HFFc6 (cell line): ENCODE measurements at places on chromosomes 6 and 20. TPM values are rescaled to one million over a fixed set of nuclear protein-coding genes. Genes with fewer than 3 reads are reported as not detected.

- no peaks in the 10 kb centered on the region for H3K4me1 ChIP-seq
- DNase-seq, result no peak
- no peaks in the 10 kb centered on the region for H3K27me3 ChIP-seq
- H3K27ac ChIP-seq, result no peak overlapping the region
Observed at GRCh38 chr20:36248836-36249235, 12.6 kb downstream of the AAR2 start.

The MCHR2 gene
- total RNA-seq, result not detected in 3 replicates

The TUBB2B gene
- total RNA-seq, result 0.29 to 1.2 TPM (median 1.0 TPM) in 3 replicates

GRCh38 chr6:121443971-121444541, 8.6 kb downstream of the GJA1 start:
- peaks cover 71% of the 10 kb centered on the region for H3K4me1 ChIP-seq
- peak overlapping the region; percentile 53 for H3K4me3 ChIP-seq
- H3K27me3 ChIP-seq, result no peaks in the 10 kb centered on the region

GRCh38 chr20:44056010-44056698, 130.8 kb downstream of the JPH2 start:
- H3K4me1 ChIP-seq, result peaks cover 8% of the 10 kb centered on the region
- no peak for DNase-seq
- H3K27me3 ChIP-seq, result peaks cover 1% of the 10 kb centered on the region
- no peak overlapping the region for H3K4me3 ChIP-seq
- H3K36me3 ChIP-seq, result peaks cover 74% of the 10 kb centered on the region

DNA sequence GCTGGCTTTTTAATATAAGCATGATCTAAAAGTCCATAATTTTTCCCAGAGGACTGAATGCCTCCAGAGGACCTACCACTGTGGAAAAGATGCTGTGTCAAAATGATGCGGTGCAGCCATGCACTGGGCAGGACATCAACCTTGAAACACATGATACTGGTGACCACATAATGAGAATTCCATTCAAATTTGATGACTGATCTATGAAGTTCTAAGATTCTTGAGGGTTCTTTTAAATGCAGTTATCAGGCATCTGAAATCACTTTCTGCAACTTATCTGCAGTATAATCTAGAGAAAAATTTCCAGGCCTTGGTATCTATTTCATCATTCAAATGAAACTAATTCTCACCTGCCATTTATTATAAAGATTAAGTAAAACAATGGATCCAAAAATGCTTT, 15.0 kb upstream of the MARCKS start:
- H3K27me3 ChIP-seq, result peaks cover 2% of the 10 kb centered on the region; the same call in 1 of the 2 replicates
- H3K27ac ChIP-seq, result no peak overlapping the region
- no peaks in the 10 kb centered on the region for H3K36me3 ChIP-seq
- peak; percentile 37 for DNase-seq
- H3K4me1 ChIP-seq, result peaks cover 20% of the 10 kb centered on the region

DNA sequence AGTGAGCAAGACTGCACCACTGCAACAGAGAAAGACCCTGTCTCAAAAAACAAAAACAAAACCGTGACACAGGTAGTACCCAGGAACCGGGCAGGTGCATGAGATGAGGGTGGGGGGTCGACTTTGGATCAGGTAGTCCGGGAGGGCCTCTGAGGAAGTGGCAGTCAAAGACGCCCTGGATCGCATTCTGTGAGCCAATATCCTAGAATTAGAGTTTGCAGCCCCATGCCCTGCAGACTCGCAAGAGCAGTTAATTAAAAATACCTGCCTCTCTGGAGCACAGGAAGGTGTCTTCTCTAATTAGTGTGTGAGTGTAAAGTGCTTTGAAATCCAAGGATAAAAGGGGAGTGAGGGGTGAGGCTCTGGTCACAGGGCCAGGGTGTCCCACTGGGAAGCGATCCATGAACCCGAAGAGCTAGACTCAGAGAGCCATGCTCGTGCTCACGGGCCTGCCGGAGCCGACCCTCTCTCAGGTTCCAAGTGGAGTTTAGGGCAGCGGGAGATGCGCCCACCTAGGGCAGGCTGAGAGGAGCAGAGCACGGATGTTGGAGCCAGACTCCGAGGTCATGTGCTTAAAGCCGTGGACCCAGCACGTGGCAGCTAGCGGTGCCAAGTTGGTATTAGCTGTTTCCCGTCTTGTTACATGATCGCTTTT, 74.7 kb upstream of the PTPN1 start:
- H3K27ac ChIP-seq, result no peak overlapping the region
- no peak overlapping the region for H3K4me3 ChIP-seq
- no peak for DNase-seq
- H3K36me3 ChIP-seq, result no peaks in the 10 kb centered on the region
- peaks cover 53% of the 10 kb centered on the region for H3K4me1 ChIP-seq

The IL22RA2 gene
- total RNA-seq, result not detected in 3 replicates

- H3K36me3 ChIP-seq, result peaks cover 43% of the 10 kb centered on the region
- peak; percentile 12 for DNase-seq
- no peak overlapping the region for H3K4me3 ChIP-seq
- peaks cover 22% of the 10 kb centered on the region for H3K4me1 ChIP-seq
- H3K27ac ChIP-seq, result peak overlapping the region; percentile 24
Observed at GRCh38 chr6:152189736-152190135, 382.3 kb downstream of the ESR1 start.

DNA sequence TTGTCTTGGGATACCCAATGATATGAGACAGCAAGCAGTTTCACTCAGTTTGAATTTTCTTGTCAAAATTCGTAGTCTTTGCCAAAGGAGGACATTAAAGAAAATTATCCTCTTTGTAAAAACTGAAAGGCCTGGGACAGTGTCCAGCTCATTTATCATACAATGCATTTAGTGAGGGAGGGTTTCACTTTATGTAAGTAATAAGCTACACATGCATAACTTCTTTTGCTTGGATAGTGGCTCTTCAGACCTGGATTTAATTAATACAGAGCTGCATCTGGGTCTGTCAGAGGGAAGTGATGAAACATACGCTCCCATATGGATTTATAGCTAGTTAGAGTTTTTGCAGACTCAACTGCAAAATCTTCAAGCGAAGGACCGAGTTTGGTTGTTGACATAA, 175.6 kb downstream of the PHACTR1 start:
- H3K4me1 ChIP-seq, result peaks cover 5% of the 10 kb centered on the region; the same call in 1 of the 2 replicates
- H3K27ac ChIP-seq, result no peak overlapping the region
- peaks cover 12% of the 10 kb centered on the region for H3K36me3 ChIP-seq
- H3K4me3 ChIP-seq, result no peak overlapping the region
- H3K27me3 ChIP-seq, result peaks cover 9% of the 10 kb centered on the region
- no peak for DNase-seq

DNA sequence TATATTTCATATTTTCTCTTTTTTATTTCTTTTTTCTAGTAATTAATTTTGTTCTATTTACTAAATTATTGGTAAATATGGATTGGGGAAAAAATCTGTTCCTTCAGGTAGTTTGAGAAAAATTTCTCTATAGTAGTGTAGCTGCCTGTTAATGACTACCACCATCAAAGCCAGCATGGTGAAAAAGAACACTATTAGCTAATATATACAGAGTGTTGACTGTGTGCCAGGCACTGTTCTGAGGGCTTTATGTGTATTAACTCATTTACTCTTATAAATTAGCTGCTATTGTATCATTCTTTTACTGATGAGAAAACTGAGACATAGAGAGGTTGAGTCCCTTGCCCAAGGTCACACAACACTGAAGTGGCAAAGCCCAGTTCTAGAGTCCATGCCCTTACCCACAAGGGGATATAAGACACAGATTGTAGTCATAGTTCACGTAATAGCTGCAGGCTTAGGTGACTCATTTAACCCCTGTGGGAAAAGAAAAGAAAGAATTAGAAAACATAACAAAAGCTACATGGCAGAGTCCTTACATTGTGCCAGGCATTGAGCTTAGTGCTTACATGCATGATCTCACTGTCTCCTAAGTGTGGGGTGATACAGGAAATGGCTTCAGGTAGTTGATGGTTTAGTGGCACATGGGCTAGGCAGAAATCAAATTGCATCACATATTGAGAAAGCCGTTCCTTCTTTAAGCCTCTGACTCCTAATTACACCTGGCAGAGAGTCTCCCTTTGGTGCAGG, 12.2 kb upstream of the AKIRIN2 start:
- H3K27me3 ChIP-seq, result no peaks in the 10 kb centered on the region; the same call in 1 of the 2 replicates
- H3K4me3 ChIP-seq, result no peak overlapping the region
- peaks cover 30% of the 10 kb centered on the region for H3K4me1 ChIP-seq
- peak; percentile 74 for DNase-seq
- no peaks in the 10 kb centered on the region for H3K36me3 ChIP-seq
- H3K27ac ChIP-seq, result peak overlapping the region; percentile 76

The NXT1 gene
- 14.9 to 19.3 TPM (median 15.9 TPM) in 3 replicates for total RNA-seq

DNA sequence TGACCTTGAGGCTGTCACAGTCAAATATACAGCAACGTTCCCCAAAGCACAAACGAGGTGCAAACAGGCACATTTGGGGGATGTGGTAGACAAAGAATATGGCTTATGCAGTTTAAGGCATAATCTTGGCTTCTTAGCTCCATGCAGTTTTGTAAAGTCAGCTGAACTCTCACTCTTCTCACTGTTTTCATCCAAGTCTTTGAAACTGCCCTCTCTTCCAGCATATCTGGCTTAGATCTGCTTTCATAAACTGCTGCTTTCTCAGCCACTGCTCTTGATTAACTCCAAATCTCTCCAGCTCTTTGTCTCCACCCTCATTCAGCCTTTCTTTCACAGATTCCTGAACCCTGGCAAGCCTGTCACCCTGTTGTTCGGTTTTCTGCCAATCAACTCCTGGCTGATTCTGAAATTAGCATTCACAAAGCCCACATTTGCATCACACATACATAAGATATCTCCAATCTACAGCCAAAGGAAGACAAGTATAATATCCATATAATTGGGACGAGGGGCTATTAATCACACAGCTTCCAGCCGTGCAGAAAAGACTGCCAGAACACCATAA, 301.1 kb upstream of the RNF217 start:
- no peak overlapping the region for H3K27ac ChIP-seq
- no peak overlapping the region for H3K4me3 ChIP-seq
- 0 out of 2 replicates have a peak, but pooled peaks cover 4% of the 10 kb centered on the region for H3K36me3 ChIP-seq
- DNase-seq, result no peak
- H3K27me3 ChIP-seq, result no peaks in the 10 kb centered on the region
- no peaks in the 10 kb centered on the region for H3K4me1 ChIP-seq

- no peak for DNase-seq
- peaks cover 13% of the 10 kb centered on the region for H3K27me3 ChIP-seq
- peaks cover 16% of the 10 kb centered on the region for H3K36me3 ChIP-seq
- no peaks in the 10 kb centered on the region for H3K4me1 ChIP-seq
- H3K4me3 ChIP-seq, result no peak overlapping the region
- H3K27ac ChIP-seq, result no peak overlapping the region
Observed at GRCh38 chr6:170177772-170178560, 112.9 kb downstream of the DLL1 start.

GRCh38 chr6:17178326-17178725, 76.5 kb downstream of the STMND1 start:
- H3K27me3 ChIP-seq, result peaks cover 2% of the 10 kb centered on the region; the same call in 1 of the 2 replicates
- no peak for DNase-seq
- H3K27ac ChIP-seq, result no peak overlapping the region
- no peak overlapping the region for H3K4me3 ChIP-seq
- H3K4me1 ChIP-seq, result peaks cover 27% of the 10 kb centered on the region

The SPATA25 gene
- total RNA-seq, result 0.42 to 0.67 TPM (median 0.50 TPM) in 3 replicates

- DNase-seq, result no peak
- H3K36me3 ChIP-seq, result peaks cover 14% of the 10 kb centered on the region; the same call in 1 of the 2 replicates
- peaks cover 41% of the 10 kb centered on the region for H3K4me1 ChIP-seq
- no peaks in the 10 kb centered on the region; the same call in 1 of the 2 replicates for H3K27me3 ChIP-seq
Observed at GRCh38 chr6:43683708-43684455, 3.7 kb downstream of the MRPS18A start.

DNA sequence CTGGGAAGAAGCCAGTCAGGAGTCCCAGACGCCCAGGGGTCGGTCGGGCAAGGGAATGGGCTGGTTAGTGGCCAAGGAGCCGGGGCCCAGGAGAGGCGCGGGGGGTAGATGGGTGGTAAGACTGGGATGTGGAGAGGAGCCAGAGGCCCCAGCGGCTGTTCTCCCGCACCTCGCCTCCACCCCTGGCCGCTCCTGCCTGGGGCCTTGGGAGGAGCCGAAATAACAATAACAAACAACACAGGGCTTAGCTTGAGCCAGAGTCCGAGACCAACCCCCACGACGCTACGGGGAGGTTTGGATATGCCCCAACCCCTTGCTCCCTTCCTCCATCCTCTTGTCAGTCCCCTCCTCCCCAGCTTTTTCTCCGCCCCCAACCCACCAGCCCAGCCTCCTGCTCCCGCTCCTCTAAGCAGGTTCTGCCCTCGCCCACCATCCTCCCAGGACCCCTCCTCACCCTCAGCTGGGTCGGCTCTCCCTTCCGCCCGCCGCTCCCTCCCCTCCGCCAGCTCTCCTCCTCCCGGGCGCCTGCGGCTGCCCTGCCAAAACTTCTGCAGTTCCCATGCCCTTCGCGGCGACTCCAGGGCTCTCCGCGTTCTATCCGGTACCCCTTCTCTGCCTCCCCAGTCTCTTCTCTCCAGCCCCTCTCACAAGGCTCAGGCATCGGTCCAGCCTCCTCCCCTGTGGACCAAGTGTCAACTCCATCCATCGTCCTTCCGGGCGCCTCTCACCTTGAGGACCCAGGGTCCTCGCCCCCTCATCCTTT, 1.1 kb downstream of the RNF39 start:
- DNase-seq, result no peak
- peaks cover 23% of the 10 kb centered on the region for H3K36me3 ChIP-seq
- H3K27ac ChIP-seq, result no peak overlapping the region
- H3K4me1 ChIP-seq, result peaks cover 5% of the 10 kb centered on the region; the same call in 1 of the 2 replicates
- H3K4me3 ChIP-seq, result peak overlapping the region; percentile 41; the same call in 1 of the 2 replicates

The CCN2 gene
- total RNA-seq, result 539 to 886 TPM (median 849 TPM) in 3 replicates

DNA sequence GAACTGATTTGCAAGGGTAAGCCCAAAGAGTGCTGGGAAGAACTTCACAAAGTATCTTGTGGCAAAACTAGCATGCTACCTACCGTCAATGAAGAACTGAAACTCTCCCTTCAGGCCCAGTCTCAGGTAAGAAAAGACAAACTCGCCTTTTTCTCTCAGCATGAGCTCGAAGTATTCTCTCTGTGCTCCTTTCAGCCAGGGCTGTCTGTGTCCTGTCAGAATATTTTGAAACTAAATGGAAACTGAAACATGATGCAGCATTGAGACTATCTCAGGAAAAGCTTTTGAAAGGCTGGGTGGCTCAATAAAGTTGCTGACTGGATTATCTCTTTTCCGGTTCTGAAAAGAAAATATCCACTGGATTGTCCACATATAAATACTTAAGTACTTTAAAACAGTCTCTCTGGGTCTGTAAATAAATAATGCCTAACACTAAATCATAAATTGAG, 696 bp downstream of the CALHM5 start:
- peaks cover 19% of the 10 kb centered on the region; the same call in 1 of the 2 replicates for H3K36me3 ChIP-seq
- DNase-seq, result no peak
- peak overlapping the region; percentile 96 for H3K27ac ChIP-seq
- H3K27me3 ChIP-seq, result no peaks in the 10 kb centered on the region; the same call in 1 of the 2 replicates
- peak overlapping the region; percentile 92 for H3K4me3 ChIP-seq

GRCh38 chr6:86943819-86944407, 6.6 kb downstream of the HTR1E start:
- peaks cover 2% of the 10 kb centered on the region; the same call in 1 of the 2 replicates for H3K27me3 ChIP-seq
- H3K4me1 ChIP-seq, result no peaks in the 10 kb centered on the region
- no peak overlapping the region for H3K27ac ChIP-seq
- H3K36me3 ChIP-seq, result no peaks in the 10 kb centered on the region

DNA sequence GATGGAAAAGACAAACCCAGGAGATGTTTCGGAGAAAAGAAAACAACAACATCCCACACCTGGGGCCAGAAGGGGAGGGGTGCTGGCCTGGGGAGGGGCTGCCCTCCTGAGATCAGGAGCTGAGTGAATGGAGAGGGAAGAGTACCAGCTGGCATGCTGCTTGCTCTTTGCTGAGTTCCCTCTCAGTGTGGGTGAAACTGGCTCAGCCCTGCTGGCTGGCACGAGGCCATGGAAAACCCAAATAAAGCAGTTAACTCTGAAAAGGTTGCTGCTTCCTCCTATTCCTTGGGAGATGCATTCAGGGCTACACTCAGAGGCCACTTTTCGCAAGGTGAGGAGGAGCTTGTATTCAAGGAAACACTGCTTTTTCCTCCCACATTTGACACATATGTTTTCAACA, 8.0 kb upstream of the KCNK16 start:
- H3K27ac ChIP-seq, result no peak overlapping the region
- H3K36me3 ChIP-seq, result no peaks in the 10 kb centered on the region
- H3K4me3 ChIP-seq, result no peak overlapping the region
- DNase-seq, result no peak
